ENCODE measurements at places on chromosomes 7 and 10.

DNA sequence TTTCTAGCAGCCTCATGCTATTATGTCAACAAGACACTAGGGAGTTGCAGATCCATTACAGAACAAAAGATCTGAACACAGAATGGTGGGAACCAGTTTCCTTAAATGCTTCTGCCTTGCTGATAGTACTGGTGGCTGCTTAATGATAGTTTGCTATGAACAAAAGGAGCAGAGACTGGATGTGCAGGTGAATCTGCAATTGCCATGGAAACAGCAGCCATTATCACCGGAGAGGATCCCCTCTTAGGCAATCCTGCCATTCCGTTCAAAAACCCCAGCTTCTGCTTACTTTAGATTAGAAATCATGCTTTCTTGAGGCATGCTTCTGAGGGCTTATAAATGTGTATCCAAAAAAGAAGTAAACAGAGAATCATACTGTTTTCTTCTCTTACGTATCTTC is 80.0 kb upstream of the PRKAR2B start:
- DNase-seq: no peak

DNA sequence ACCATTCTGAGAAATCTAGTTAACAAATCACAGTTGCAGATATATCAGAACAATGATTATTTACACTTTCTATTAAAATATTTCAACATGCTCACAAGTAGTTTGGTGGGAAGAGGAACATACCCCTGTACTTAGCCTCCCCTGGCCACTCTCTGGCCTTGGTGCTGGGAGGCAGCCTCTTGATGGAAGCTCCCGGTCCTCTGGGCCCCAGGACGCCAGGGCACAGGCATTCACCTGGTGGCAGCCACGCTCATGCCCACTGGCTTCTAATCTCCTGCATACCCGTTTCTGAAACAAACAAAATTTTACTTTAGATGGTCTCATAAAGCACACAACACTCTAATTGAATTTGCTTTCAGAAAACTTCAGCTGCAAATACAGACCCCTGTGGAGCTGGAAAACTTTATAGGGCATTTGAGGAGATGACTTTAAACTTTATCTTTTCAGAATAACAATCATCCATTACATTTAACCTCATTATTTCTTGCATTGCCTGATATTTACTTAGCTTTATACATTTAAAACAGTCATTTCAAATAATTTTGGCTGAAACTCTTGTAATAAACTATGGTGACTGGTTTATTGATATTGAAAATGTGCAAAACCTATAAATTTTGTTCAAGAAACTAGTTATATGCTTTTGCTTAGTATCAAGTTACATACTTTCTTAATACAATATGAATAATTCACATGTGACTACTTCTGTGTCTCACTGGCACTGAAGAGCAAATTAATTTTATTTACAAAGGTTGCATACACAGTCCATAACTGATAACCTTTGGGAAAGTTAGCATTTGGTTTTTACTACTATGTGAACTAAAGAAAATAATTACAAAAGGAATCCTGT is 30.8 kb downstream of the C10orf143 start:
- DNase-seq: no peak

DNA sequence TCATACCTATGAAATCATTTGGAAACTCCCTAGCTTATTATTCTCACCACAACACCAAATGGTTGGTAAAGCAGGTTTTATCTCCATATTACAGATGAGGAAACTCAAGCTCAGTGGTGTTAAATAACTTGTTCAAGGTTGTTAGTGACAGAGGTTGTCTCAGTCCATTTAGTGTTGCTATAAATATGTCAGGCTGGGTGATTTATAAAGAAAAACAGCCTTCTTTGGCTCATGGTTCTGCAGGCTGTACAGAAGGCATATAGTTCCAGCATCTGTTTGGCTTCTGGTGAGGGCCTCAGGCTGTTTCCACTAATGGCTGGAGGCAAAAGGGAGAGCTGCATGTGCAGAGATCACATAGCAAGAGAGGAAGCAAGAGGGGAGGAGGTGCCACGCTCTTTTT is 96.6 kb downstream of the ZNF438 start:
- no peak for DNase-seq

DNA sequence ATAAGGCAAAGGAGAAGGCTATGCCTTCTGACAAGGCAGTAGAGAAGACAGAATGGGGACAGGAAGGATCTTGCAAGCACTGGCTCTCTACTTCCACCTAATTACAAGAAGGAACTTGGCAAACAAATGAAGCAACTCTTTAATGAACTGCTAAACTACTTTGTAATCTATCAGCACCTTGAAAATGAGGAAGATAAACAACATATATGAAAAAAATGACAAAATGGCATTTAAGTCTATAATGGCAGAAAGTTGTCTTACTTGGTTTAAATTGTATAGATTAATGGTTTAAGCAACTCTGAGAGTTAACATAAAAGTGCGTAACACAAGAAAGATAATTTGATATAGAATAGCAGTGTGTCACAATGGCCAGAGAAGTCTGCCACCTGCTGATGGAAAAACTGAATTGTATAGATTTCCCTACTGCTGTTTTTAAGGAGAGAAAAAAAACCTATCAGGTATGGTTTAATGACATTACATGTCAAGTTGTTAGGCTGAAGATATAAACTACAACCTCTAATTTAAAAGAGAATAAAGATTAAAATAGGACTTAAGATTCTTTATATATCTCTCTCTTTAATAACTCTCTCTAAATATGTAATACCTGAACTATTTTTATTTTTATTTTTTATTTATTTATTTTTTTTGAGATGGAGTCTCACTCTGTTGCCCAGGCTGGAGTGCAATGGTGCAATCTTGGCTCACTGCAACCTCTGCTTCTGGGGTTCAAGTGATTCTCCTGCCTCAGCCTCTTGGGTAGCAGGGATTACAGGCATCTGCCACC is 11.8 kb downstream of the NT5C3A start:
- DNase-seq: no peak

DNA sequence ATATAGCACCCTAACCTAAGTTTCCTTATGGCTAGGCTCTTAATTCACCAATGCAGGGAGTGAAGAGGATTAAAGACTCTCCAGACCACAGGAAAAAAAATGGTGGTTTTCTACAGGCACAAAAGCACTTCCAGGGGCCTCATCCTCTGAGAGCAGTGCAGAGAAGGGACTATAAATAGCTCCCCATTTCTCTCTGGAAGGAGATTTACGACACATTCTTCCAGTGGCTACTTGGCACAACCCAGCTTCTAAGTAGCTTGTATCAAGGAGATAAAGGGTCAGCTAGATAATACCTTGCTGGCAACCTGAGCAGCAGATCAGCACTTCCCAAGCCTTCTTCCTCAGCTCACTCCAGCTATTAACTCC is 73.5 kb downstream of the CRPPA start:
- no peak for DNase-seq

DNA sequence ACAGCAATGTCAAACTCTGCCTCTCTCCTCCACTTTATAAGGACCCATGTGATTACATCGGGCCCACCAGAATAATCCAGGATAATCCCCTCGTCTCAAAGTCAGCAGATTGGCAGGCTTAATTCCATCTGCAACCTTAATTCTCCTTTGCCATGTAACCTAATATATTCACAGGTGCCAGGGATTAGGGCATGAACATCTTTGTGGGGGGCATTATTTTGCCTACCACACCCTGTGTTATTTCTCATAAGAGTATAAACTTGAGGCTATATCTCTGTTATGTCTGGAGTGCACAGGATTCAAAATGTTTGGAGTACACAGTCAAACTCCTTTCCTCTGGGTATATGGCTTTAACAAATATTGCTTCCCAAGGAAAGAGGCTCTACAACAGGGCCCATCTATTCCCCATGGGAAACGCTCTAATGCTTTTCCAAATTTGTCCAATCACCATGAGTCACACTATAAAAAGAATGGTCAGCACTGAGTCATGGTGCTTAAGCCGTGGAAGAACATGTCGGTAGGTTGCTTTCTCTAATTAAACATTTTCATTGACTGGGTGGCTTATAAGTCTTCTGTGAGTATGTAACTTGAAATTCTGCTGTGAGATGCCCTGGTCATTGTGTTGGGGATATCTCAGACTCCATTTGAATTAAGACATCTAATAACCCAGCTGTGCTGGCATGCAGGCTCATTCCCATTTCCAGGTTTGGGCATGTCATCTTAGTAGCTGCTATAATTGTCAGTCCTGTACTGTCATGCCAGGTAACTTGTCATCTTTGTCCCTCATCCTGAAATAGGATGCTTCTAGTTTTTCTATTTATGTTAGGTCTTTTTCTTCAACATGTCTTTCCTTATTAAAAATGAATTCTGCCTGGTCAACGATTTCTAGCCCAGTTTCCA is 11.5 kb upstream of the AKR1B10 start:
- DNase-seq: peak; percentile 26

DNA sequence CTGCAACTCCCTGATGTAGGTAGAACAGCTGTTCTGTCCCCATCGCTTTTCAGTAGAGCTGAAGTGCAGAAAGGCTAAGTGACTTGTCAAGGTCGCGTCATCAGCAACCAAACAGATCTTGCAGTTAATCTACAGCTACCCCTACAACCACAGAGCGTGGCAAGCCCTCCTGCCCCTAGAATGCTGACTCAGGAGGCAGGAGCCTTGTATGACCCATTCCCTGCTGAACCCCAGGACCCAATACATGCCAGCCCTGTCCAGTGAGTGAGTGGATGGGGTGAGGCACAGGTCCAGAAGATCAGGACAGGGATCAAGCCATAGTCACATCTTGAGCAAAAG is 26.6 kb upstream of the GJD4 start:
- no peak for DNase-seq

- no peak for DNase-seq
Measured at GRCh38 chr7:47779341-47779771, 168.9 kb downstream of the PKD1L1 start.

DNA sequence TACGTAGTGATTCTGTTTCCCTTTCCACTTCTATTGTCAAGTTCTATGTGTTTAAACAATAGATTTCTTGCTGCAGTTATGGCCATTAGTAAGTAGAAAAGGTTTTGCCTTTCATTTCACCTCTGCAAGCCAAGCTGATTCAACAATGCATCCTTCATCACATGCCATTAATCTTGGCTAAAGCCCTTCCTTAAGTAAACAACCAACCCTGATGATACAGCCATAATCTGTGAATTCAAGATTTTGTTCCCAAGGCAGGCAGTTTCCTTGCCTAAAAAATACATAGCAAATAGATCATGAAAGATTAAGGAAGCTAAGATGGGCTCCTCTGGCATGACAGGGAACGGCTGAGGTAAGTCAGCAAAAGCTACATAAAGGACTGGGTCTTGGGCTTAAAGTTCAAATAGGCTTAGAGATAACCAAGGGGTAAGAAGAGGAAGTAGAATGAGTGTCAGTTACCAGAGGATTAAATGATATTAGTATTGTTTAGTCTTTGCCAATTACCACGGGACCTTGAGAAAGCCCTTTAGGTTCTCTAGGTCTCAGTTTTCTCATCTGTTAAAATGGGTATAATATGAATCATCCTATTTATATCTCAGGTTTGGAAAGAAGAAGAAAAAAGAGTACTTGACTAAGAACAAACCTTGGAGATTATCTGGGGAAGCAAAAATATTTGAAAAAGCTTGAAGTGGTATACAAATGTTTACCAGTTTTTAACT is 35.9 kb upstream of the ANK3 start:
- no peak for DNase-seq

GRCh38 chr7:917255-918117 is 37.0 kb downstream of the ADAP1 start:
- DNase-seq: no peak

DNA sequence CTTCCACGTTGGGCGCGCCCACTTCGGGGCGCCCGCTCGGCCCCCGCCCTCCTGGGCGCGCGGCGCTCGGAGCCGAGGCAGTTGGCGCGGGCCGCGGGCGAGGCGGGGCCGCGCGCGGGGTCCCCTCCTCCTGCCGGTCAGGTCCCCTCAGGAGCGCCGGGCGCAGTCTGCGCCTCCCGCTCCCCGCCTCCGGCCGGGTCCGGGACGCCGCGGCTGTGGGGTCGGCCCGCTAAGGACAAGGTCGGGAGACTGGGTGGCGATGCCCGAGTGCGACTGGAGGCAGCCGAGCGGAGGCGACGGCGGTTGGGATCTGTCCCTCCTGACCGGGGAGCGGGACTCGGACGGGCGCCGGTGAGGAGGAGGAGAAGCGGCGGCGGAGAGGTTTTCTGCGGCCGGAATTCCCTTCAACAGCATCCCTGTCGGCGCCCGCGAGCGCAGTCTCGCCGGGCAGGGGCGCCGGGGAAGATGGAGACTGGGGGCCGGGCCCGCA is at the start of gene ATRNL1:
Gene ATRNL1, plus strand, starts transcription at position 80 of the 490 bp plus-strand sequence. Its CDS starts 386 bp downstream, at position 466.
- DNase-seq: peak; percentile 27

GRCh38 chr10:88608780-88609179 is 22.2 kb downstream of the LIPJ start:
- DNase-seq: no peak

GRCh38 chr7:1503390-1503789 is 799 bp downstream of the INTS1 start:
- no peak for DNase-seq

- DNase-seq: no peak
Measured at GRCh38 chr7:1287752-1288201, 55.1 kb downstream of the UNCX start.

DNA sequence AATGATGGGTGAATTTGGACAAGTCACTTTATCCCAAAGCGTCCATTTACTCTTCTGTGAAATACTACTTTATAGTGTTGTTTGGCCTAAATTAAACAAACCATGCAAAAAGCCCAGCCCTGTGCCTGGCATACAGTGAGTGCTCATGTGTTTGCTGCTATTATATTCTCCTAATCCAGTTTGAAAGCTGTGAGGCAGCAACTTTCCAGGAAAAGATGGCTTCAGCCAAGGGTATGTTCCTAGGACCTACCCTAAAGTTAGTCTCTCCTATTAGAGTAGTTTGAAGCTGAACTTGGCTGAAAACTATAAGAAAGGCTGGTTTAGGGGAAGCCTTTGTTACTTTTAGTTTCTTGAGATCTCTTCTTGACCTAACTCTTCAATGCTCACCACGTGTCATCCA is 19.9 kb downstream of the ACSL5 start:
- no peak for DNase-seq

DNA sequence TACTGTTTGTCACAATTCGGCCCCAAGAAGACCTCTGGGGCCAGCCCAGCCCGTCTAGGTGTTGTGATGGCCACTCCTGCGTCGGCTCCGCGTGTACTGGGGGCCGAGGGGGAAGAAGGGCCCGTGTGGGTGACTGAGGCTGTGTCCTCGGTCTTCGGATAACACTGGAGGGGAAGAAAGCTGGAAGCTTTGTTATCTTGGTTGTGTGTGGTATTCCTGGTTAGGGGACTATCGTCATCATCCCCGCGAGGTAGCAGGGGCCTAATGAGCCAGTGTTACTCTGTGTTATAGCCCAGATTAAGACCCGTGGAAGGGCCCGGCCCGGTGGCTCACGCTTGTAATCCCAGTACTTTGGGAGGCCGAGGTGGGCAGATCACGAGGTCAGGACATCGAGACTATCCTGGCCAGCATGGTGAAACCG is 854 bp downstream of the MTG1 start:
- no peak for DNase-seq

DNA sequence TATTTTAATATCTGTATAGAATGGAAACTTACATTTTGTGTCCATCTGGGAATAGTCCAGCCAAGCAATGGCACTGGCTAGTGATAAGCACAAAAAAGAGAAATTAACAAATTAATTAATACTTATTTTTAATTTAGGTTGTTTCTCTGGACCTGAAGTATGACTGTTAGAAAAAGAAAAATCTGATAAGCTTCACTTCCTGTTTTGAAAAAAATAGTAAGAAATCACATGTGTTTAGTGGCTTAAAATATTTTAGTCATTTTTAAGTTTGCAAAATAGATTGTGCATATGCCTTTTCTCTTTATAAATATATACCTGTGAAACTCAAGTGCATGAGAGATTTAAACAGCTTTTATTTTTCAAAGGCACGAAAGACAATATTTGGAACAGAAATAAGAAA is 50.1 kb upstream of the CREB5 start:
- DNase-seq: no peak

Measured in T1000 (cell line).